Activated CD4-positive, CD25-positive, alpha-beta regulatory T cell treated with anti-CD3 and anti-CD28 coated beads, Interleukin-2, amount 50 U/mL, for 72 hours (primary cell): ENCODE measurements at places on chromosomes 13 and 19.

- DNase-seq = no peak
These were observed 39.8 kb upstream of the IGFL4 start for GRCh38 chr19:46080561-46080960.

GRCh38 chr13:23516190-23516589 is 54.0 kb upstream of the TNFRSF19 start:
- DNase-seq = no peak

GRCh38 chr19:4811328-4812131 is 20.0 kb downstream of the TICAM1 start:
- DNase-seq = peak; percentile 96

DNA sequence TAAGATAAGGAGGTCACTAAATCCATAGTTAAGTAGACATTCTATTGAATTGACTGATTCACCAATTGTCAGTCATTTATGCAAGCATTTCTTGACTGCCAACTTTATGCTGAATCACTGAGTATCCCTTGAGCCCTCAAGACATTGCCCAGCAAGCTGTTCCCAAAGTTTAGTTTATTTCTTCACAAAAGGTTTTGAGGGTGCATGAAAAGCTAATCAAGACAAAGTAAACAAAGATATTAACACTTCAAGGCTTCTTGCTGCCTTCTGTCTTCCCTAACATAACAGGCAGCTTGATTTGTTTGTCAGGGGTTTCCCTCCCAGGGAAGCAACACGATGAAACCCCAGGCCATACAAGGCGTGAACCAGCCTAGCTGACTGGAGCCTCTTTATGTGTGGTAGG is 374.4 kb downstream of the SPRY2 start:
- no peak for DNase-seq

DNA sequence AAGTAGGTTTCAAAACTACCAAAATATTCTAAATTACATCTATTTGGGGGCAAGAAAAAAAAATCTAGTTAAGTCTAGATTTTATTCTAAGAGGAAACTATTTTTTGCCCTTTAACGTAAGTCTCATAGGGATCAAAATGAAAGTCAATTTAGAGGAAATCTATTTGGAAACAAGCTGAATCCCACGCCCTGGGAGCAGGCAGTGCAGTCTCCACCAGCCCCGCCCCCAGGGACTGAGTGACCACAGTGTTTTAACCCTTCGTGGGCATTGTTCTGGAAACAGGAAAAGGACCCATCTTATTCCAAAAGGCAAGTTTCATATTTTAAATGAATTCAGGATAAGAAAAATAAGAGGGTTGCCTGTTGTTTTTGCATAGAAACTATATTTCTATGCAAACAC is 209.7 kb downstream of the SPRY2 start:
- DNase-seq = no peak

DNA sequence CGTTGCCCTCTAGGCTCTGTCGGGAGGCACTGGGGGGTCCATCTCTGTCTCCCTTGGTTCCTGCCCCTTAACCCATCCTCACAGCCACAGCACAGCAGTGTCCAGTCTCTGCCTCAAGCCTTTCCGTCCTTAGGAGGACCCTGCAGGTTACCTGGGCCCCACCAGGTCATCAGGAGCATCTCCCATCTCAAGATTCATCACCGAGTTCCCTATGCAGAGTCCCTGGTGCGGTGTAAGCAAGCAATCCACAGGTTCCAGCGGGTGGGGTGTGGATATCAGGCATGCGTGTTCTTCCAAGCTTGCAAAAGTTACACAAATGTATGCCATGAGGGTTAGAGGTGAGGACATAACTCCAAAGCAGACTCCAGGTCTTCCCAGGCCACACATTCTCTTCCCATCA is 20.9 kb upstream of the GAS6 start:
- DNase-seq = no peak

GRCh38 chr13:95258619-95259194 is 42.5 kb downstream of the ABCC4 start:
- no peak for DNase-seq

DNA sequence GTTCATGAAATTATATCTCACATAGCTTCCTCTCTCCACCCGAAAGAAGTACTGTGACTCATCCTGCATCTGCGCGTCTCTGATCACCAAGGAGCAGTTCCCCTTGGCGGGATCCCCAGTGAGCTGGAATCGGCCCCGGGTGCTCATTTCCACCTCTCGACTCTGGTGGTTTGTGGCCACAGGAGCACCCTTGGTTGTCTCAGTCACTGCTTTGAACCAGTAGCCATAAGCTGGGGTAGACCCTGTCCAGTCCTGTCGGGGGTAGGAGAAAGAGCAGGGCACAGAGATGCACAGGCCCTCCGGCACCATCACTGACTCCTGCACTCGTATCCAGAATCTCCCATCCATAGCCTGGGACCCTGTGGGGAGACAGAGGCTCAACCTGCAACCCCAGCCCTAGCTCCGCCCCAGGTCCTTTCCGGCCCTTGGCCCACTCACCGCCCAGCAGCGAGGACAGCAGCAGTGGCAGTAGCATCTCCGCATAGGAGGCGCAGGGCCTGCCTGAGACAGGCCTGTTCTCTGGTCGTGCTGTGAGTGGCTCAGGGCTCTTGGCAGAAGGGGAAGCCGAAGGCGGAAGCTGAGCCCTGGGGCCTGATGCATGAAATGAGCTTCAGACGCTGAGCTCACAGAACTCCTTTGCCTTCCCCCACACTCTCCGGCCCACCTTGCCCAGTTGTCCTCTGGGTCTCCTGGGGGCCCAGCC is at the start of gene SIGLEC10:
SIGLEC10 (minus strand) TSS at position 536 of the 703 bp plus-strand sequence; CDS start at position 475, 61 bp downstream.
- no peak for DNase-seq

DNA sequence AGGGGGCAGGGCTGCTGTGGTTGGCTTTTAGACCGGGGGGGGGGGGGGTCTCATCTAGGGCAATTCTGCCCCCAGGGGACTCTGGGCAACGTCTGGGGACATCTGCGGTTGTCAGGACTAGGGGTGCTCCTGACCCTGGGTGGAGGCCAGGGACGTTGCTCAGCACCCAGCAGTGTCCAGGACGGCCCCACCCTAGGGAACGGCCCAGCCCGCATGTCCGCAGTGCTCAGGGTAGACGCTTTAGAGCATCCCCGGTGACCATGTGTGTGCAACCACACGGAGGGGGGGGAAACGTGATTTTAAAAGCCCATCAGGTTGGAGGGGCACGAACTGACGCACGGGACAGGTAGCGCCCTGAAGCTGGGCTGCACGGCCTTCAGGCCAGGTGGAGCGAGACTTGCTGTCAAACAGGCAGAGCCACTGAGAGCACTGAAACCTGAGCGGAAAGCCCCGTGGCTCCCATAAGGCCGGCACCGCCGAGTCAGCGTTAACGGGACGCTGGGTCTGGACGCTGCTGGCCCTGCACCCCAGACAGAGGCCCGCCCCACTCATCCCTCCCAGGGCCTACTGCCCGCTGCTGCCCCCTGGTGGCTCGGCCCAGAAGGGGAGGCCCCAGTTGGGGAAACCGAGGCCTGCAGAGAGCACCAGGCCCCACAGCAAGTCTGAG is 8.3 kb downstream of the CACTIN start:
- peak; percentile 73 for DNase-seq

- no peak for DNase-seq
These were observed 615.8 kb downstream of the DIAPH3 start for GRCh38 chr13:59547950-59548349.

DNA sequence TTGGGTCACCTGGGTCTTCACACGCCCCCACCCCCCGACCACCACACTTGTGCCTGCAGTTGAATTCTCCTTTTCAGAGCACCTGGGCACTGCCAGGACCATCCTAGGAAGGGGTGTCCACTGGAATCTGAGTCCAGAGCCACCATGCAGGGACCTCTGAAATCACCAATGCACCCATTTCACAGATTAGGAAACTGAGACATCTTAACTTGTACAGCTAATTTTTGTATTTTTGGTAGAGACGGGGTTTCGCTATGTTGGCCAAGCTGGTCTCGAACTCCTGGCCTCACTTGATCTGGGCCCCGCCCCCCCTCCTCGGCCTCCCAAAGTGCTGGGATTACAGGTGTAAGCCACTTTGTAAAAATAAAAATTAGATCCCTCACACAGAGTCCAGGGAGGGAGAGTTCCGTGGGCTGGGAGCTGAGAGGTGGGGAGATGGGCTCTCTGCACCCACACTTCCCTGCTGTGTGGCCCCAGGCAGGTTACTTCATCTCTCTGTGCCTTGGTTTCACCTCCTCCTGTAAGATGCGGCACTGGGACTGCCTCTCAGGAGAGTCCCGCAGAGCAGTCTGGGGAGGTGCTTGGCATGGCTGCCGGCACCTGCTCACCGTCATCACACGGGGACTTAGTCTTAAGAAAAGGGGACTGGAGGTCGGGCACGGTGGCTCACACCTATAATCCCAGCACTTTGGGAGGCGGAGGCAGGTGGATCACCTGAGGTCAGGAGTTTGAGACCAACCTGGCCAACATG is 45.9 kb upstream of the C19orf12 start:
- DNase-seq = no peak

DNA sequence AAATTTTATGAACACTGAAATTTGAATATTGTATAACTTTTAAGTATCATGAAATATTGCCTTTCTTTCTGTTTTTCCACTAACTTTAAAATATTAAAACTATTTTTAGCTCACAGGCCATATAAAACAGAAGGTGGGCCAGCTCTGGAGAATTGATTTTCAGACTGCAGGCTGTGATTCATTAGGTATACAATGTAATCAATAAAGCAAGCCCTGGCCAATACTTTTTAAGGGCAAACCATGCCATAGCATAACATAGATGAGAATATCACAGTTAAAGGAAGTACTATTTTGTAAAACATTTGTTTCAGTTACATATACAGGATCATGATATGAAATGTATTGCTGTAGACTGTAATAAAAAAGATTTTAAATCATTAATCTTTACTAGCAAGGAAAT is 197.6 kb downstream of the MAB21L1 start:
- no peak for DNase-seq

GRCh38 chr19:36115453-36116343 is at the start of gene TBCB:
TSS of gene TBCB (plus strand) at chr19:36115468. CDS start at chr19:36115561, 93 bp downstream.
- peak; percentile 85 for DNase-seq

GRCh38 chr13:22009937-22010336 is 339.1 kb downstream of the FGF9 start:
- DNase-seq = no peak

GRCh38 chr19:13104360-13104847 is 1.7 kb upstream of the LYL1 start:
- DNase-seq = peak; percentile 77

GRCh38 chr19:34067861-34068271 is 104.4 kb upstream of the LSM14A start:
- DNase-seq = no peak

GRCh38 chr19:16458391-16459341 is 13.1 kb downstream of the EPS15L1 start:
- DNase-seq = no peak

DNA sequence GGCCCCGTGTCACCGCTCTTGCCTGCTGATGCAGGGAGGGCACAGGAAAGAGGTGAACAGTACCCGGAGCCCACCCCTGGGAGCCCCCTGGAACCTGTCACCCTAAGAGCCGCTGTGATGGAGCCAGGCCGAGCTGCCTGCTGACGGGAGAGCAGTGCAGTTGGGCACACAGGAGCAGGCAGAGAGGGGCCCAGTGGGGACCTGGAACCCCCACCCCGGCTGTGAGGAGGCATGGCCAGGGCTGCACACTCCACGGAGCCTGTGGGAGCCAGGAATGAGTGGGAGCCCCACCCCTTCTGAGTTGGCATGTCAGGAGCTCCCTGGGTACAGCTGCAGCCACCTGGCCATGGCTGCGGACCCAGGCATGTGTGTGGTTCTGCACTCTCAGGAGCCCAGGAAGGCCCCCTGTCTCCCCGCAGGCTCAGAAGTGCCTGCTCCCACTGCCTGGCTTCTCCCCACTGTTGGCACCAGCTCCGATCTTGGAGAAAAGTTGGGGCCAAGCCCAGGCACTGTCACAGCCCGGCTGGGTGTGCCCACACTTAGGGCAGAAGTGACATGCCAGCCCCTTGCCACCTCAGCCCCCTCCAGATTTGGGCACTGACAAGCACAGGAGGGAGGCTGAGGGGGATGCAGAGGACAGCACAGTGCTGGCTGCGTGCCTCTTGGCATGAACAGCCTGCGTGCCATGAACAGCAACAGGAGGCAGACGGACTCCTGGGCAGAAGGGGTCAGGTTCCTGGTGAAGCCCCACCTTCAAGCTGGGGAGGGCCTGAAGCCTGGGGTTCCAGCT is 6.3 kb downstream of the CFAP97D2 start:
- no peak for DNase-seq

DNA sequence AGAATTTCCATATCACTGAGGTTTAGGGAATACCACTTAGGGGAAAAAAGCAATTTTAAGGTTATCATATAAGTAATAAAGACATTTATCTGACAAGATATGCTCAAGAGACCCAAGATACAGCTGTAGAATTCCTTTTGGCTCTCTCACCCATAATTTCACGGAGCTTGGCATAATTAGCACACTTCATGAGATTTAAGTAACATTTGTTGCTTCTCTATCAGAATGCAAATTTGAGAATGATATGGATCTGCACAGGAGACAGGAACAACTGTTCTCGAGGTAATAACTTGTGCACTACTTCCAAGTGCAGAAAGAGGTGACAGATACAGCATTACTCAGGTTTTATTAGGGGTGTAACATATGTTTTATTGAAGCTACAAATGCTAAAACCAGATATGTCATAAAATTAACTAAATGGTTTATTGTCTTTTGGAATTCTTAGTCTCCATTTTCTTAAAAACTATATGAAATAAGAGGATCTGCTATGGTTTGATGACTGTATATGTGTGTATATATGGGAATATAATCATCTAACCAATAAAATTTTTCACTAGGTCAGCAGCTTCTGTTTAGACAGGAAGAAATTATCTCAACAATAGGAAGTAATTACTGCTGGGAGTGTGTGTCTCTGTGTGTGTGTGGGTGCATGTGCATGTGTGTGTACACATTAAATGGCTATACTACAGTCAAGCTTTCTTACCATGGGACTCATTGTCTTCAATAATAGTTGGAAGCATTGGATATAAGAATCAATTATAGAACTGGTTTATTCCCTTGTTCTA is 401.3 kb downstream of the PCDH17 start:
- no peak for DNase-seq

- DNase-seq = no peak
These were observed 5.3 kb downstream of the RASIP1 start for GRCh38 chr19:48735031-48735615.

- DNase-seq = no peak
These were observed 6.9 kb upstream of the CBY2 start for GRCh38 chr13:45695198-45695730.

- DNase-seq = no peak
These were observed 2.3 kb upstream of the REX1BD start for GRCh38 chr19:18586306-18586705.

- DNase-seq = peak; percentile 60
These were observed 15.0 kb upstream of the EMC10 start for GRCh38 chr19:50461066-50461875.

DNA sequence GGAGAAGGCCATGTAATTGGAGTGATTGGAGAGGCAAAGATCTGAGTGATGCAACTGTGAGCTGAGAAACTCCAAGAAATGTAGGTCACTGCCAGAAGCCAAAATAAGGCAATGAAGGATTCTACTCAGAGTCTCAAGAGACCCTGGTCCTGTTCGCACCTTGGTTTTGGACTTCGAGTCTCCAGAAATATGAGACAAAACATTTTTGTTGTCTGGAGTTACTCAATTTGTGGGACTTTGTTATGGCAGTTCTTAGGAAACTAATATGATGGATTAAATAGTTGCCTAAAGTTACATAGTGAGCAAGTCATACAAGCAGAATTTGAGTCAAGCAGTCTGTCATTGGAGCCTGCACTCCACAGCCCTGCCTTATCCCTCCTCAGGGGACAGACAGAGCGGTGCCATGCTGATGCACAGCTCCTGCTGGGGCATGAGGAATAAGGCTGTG is 104.2 kb downstream of the ITGBL1 start:
- no peak for DNase-seq
